ENCODE measurements at places on chromosomes 3 and 15. TPM values are rescaled to one million over a fixed set of nuclear protein-coding genes. Genes with fewer than 3 reads are reported as not detected.

DNA sequence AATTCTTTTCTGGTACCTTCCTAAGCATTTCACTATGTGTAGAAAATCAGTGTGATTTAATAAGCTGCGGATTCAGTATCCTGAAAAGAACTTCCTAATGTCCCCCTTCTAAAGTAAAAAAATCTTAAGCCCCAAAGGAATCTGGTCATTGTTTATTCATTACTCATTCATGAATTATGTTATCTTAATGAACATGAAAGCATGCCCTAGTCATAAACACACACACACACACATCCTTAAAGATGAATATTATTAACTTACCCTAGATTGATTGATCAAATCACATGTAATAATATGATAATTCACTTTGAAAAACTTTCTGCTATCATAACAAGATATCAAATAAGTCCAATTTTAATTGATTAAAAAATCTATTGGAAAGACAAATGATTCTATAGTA is 96.4 kb upstream of the BFSP2 start:
- H3K4me3 ChIP-seq = no peak overlapping the region
- no peak overlapping the region for H3K27ac ChIP-seq
- no peaks in the 10 kb centered on the region for H3K36me3 ChIP-seq
- no peaks in the 10 kb centered on the region for H3K4me1 ChIP-seq

DNA sequence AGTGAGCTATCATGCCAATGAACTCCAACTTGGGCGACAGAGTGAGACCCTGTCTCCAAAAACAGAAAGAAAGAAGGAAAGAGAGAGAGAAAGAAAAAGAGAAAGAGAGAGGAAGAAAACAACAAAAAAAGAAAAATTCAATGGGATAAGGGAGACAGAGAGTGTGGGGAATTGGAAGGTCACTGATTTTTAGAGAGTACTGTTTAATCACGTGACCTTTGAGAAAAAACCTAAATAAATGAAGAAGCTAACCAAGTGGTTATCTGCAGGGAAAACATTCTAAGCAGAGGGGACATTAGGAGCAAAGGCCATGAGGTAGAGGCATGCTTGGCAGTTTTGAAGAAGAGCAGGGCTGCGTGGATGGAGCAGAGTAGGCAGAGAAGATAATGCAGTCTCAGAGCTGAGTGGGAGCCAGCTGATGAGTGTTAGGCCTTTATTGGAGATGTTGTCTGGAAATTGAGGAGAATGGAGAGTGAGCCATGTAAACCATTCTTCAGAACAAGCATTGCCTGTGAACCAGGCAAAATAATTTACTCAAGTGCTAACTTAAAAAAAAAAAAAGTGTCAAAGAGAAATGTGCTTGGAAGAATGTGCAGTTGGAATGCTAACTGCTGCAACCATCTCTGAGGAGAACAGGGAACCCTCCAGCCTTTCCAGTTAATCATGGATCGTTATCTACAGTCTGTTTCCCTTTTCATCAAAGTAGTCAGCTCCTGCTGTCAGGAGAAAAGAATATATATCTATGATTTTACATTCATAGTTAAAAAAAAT is 377.3 kb upstream of the SEMA6D start:
- no peaks in the 10 kb centered on the region for H3K4me1 ChIP-seq
- H3K36me3 ChIP-seq = no peaks in the 10 kb centered on the region
- no peak overlapping the region for H3K27ac ChIP-seq
- no peaks in the 10 kb centered on the region for H3K27me3 ChIP-seq
- no peak for DNase-seq
- H3K4me3 ChIP-seq = no peak overlapping the region

DNA sequence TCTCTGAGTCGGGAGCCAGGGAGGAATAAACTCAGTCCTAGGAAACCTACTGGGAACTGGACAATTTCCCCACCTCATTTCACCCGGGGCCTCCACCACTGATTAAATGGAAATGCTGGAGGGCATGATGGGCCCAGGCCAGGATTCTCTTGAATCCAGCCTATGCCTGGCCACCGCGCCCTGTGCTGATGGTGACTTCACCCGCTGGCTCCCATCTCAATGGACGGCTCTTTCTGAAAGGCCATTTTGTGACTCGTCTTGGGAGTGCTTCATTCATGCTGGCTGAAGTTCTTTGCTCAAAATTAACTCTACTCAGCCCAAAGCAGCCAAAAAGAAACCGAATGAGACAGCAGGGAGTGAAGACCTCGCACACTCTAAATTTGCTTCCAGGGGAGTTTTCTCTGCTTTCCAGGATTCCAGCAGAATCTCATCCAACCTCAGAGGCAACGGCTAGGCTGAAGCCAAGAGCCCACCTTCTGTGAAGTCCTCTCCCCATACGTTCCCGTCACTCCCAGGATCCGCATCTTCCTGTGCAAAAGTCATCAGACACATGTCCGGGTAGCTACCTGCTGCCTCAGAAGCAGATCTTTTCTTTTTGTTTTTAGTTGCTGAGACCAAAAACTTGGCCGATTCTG is 266.0 kb upstream of the ICE2 start:
- no peak overlapping the region for H3K4me3 ChIP-seq
- H3K27ac ChIP-seq = no peak overlapping the region
- DNase-seq = no peak
- peaks cover 19% of the 10 kb centered on the region for H3K4me1 ChIP-seq
- peaks cover 2% of the 10 kb centered on the region for H3K36me3 ChIP-seq

The YEATS2 gene
- total RNA-seq = 54.2 TPM

Data from activated T-helper 1 cell treated with anti-CD3 and anti-CD28 coated beads, Interleukin-12 subunit alpha, Interleukin-12 subunit beta, Interleukin-2, Interleukin-4 antibody, amounts not matched to agents 30 ng/mL and 10 ng/mL and 1 ng/mL, durations not matched to agents 14 hours and 24 hours and 36 hours (primary cell).